Type B pancreatic cell (in vitro differentiated cells): ENCODE measurements at places on chromosomes 2 and 18. TPM values are rescaled to one million over a fixed set of nuclear protein-coding genes. Genes with fewer than 3 reads are reported as not detected.

DNA sequence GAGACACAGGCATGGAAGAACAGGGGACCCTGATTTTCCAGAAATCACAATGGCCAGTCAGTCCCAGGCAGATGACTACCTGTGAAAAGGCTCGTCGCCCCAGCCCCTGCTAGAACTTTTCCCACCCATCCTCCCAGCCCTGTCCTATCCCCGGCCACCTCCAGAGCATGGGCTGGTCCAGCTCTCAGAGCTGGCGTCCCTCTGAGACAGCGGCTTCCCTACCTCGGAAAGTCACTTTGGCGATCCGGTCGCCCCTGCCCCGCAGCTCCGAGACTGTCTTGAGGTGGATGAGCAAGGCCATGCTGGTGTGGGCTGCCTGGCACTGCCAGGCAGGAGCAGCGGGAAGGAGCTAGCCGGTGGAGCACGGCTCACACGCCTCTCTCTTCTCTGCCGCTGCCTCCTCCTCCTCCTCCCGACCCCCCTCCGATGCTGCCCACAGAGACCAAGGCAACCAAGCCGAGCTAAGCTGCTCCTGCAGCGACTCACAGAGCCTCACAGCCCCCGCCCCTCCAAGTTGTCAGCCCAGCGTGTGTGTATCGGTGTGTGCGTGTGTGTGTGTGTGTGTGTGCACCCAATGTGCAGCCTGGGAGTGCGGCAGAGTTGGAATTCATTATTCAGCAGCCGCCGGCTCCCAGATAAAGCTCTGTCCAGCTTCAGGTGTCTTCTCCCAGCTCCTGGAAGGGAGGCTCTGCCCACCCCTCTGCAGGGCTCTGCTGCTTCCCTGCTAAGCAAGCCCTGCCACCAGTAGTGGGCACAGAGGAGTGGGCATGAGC, 80.5 kb upstream of the OTOF start:
- no peak overlapping the region for H3K27ac ChIP-seq
- no peak overlapping the region for H3K4me3 ChIP-seq
- no peak for DNase-seq
- no peaks in the 10 kb centered on the region for H3K36me3 ChIP-seq

DNA sequence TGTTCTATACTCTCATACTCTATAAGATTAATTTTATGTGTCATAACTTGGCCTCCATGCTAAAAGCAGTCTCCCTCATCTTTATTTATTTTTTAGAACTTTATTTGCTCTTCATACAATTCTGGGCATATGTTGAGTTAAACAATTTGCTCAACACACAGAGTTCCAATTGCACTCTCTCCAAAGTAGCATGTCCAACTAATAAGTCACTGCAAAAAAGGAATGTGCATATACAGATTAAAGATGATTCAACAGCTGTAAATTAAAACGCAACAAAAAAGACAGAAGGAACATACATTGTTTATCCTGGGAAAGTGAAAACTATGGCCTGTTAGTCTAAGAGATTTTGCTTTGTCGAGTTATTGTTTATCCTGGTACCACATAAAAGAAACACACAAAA, 277.7 kb upstream of the ACVR2A start:
- no peaks in the 10 kb centered on the region for H3K36me3 ChIP-seq
- no peak for DNase-seq
- H3K4me3 ChIP-seq: no peak overlapping the region
- no peaks in the 10 kb centered on the region for H3K27me3 ChIP-seq
- H3K4me1 ChIP-seq: no peaks in the 10 kb centered on the region

GBX2 gene
- 0.50 and 2.1 TPM in 2 replicates for total RNA-seq

HOXD8 gene
- total RNA-seq: 2.8 TPM in 1 of 2 replicates, not detected in the other

DNA sequence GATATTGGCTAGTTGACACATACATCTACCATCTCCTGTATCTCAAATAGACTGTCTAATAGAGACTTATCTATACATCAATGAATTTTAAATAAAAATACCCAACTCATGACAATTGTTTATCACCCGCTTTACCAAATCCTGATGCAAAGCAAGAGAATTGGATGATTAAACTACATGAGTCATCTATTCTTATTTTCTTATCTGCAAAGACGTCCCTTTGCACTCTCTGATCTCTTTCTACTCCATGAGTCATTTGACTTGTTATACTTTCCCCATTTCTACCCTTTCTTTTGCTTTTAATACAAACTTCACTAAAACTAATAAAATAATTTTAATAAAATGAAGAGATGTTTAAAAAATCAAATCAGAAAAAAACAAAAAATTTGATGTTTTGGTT, 261.7 kb upstream of the MAP2 start:
- no peak overlapping the region for H3K27ac ChIP-seq
- H3K4me3 ChIP-seq: no peak overlapping the region
- DNase-seq: no peak
- H3K36me3 ChIP-seq: no peaks in the 10 kb centered on the region
- no peaks in the 10 kb centered on the region for H3K27me3 ChIP-seq
- H3K4me1 ChIP-seq: peaks cover 6% of the 10 kb centered on the region

COL4A4 gene
- 1.1 and 1.9 TPM in 2 replicates for total RNA-seq

GRCh38 chr2:163554864-163555263, 180.9 kb downstream of the FIGN start:
- no peak for DNase-seq
- H3K4me3 ChIP-seq: no peak overlapping the region
- H3K4me1 ChIP-seq: peaks cover 13% of the 10 kb centered on the region
- no peaks in the 10 kb centered on the region for H3K36me3 ChIP-seq
- H3K27ac ChIP-seq: no peak overlapping the region

DNA sequence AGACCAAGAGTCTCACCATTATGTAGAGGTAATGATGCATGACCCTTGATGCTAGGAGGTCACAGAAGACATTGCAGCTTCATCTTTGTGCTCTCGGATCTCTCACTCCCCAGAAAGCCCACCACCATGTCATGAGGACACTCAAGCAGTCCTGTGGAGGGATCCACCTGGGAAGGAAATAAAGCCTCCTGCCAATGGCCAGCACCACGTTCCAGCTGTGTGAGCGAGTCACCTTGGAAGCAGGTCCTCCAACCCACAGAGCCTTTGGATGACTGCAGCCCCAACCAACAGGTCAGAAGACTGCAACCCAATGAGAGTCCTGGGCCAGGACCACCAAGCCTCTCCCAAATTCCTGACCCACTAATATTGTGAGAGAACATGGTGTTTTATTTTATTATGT, 38.4 kb downstream of the CYP26B1 start:
- no peaks in the 10 kb centered on the region for H3K36me3 ChIP-seq
- peaks cover 7% of the 10 kb centered on the region for H3K27me3 ChIP-seq
- no peak overlapping the region for H3K4me3 ChIP-seq
- H3K27ac ChIP-seq: no peak overlapping the region
- peak; percentile 42 for DNase-seq
- no peaks in the 10 kb centered on the region for H3K4me1 ChIP-seq

DSG2 gene
- total RNA-seq: 117 and 272 TPM in 2 replicates

MLPH gene
- total RNA-seq: 14.8 and 16.7 TPM in 2 replicates

DNA sequence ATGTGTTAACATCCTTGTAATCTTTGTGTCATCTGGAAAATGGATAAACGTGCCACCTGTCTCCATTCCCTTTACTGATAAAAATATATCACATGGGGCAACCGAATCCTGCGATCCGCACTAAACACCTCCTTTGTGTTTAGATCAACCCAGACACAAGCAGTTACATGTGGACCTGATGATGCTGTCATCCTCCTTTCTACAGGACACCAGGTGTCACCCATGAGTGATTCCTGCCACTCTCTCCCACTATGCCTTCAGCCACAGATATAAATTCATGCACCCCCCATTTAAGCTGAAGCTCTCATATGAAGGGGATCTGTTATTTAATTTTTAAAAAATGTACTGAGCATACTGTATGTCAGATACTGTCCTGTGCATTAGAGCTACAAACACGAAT, 81.3 kb downstream of the VIT start:
- H3K4me3 ChIP-seq: no peak overlapping the region
- H3K27ac ChIP-seq: no peak overlapping the region
- DNase-seq: no peak
- H3K36me3 ChIP-seq: no peaks in the 10 kb centered on the region
- no peaks in the 10 kb centered on the region for H3K4me1 ChIP-seq
- H3K27me3 ChIP-seq: peaks cover 18% of the 10 kb centered on the region

GKN2 gene
- total RNA-seq: 0.92 TPM in 1 of 2 replicates, not detected in the other

GRCh38 chr2:168607992-168608391, 151.9 kb downstream of the CERS6 start:
- H3K36me3 ChIP-seq: peaks cover 41% of the 10 kb centered on the region
- H3K4me3 ChIP-seq: peak overlapping the region; percentile 9
- H3K27me3 ChIP-seq: no peaks in the 10 kb centered on the region
- peaks cover 5% of the 10 kb centered on the region for H3K4me1 ChIP-seq
- no peak for DNase-seq

TCF23 gene
- not detected in 2 replicates for total RNA-seq

- H3K36me3 ChIP-seq: no peaks in the 10 kb centered on the region
- H3K27me3 ChIP-seq: peaks cover 28% of the 10 kb centered on the region
- H3K4me3 ChIP-seq: no peak overlapping the region
- no peak overlapping the region for H3K27ac ChIP-seq
- peaks cover 16% of the 10 kb centered on the region for H3K4me1 ChIP-seq
- DNase-seq: no peak
These were observed 141.4 kb downstream of the ZEB2 start for GRCh38 chr2:144378551-144378950.
